ENCODE measurements at places on chromosomes 6 and 20.
A peak's percentile ranks its signal among the peaks of the same experiment; 100 is the strongest.

DNA sequence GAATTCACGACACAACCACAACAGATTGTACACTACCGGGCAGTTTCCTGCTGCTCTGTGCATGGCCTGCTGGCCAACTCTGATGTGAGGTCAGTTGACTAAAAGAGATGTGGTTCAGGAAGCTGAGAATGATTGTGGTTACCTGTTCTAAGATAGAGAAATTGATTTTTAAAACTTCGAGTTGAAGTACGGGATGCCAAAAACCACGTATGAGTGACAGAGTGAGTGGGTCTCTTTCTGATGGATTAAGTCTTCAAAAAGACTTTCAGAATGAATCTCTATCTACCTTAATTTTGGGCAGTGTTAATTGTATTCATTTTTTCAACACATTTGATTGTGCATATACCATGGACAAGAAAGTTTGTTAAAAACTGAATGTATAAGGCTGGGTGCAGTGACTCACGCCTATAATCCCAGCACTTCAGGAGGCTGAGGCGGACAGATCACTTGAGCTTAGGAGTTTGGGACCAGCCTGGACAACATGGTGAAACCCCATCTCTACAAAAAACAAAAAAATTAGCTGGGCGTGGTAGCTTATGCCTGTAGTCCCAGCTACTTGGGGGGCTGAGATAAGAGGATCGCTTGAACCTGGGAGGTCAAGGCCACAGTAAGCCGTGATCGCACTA lies 121.2 kb downstream of the SGK1 start:
- no peak for DNase-seq

DNA sequence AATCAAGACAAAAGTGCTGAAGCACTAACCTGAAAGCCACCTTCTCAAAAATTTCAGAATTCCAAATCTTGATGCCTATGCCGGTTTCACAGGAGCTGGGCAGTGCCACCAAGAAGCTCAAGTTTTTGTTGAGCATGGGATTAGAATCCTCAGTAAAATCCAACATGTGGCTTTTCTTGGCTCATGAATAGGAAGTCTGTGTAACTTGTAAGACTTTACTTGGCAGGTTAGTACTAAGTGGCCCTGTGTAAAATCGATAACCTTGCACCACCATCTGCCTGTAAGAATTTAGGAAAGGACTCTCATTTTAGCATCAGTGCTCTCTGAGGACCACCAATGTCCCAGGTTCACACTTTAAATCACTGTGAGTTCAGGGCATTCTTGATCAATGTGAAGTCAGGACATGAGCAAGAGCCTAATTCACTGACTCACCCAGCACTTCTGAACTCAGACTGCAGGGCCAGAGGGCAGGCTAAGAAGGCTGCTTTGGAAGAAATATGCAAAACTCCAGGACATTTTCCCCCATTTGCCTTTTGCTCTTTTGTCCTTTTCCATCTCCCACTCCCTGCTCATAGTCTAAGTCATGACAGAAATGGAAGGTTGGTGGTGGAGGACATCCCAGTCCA lies 113.2 kb downstream of the EDN1 start:
- DNase-seq: no peak

DNA sequence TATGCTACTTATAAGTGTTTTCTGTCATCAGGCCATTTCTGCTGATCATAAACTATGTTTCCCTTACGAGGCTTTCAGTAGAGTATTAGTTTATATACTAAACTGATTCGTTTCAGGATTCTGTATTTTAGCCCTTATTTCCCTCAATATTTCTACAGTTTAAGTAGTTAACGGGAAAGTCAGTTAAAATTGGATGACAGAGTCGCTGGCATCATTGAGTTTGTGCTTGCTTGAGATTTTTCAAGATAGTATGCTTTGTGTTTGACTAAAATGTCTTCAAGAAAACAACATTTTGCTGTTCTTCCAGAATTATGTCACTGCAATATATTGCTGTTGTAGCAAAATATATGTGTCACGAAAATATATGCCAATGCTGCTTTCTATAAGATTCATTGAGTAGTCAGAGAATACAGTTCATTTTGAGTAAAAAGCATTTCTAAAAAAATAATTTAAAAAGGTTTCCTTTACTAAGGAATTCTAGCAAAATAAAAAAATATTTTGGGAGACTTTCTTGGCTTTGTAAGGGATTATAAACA lies 51.4 kb downstream of the NCOA7 start:
- DNase-seq: no peak

DNA sequence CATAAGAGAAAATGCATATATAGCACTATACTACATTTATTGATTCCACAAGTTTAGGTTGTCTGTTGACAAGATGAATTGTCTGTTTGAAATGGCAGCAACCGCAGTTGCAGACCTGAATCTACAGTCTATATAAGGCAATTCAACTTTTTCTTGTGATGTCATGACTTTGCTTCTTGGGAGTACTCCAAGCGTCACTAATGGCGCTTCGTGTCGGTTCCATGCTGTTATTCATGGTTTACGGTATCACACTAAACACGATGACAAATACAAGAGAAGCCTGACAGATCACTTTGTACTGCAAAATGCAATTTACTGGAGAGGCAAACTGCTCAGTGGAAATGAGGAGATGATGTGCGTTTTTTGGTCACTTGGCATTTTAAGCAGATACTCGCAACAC lies 280.3 kb upstream of the TCF21 start:
- no peak for DNase-seq

DNA sequence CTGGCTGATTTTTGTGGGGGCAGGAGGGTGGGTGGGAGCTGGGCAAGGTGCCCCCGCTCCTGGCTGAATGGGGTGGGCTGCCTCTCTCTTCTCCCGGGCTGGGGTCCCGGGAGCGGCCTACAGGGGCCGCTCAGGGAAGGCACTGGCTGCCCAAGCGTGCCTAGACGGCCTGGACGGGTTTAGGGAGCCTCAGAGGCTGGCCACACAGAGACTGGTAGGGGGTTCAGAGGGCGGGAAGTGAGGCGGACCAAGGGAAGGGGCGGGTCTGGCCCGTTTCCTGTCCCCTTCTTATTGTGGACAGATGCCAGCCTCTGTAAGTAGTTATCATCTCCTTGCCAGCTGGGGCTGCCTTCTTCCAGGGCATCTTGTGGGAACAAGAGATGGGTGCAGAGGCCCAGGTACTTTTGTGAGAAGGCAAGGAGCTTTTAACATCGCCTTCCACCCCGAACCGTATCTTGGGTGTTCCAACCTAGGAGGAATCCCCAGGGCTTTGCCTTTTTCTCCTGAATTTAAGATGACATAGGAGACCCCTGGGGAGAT lies 437 bp downstream of the CD40 start:
- DNase-seq: no peak

- DNase-seq: no peak
Measured at GRCh38 chr20:58638467-58639181, 12.5 kb upstream of the STX16 start.

DNA sequence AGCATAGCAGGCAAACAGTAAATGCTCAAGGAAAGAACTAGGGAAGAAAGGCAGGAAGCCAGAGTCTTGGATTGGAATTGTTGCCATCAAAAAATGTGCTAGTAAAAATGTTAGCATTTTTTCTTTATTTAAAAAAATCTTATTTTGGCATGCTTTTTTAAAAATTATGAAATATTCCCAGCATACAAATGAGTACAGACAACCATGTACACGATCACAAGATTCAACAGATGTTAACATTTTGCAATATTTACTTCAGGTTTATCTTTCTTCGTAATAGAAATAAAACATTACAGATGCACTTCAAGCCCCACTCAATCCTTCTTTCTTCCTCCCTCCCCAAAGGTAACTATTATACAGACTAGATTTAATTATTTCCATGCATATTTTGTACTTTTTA lies 27.4 kb upstream of the NOP56 start:
- no peak for DNase-seq

DNA sequence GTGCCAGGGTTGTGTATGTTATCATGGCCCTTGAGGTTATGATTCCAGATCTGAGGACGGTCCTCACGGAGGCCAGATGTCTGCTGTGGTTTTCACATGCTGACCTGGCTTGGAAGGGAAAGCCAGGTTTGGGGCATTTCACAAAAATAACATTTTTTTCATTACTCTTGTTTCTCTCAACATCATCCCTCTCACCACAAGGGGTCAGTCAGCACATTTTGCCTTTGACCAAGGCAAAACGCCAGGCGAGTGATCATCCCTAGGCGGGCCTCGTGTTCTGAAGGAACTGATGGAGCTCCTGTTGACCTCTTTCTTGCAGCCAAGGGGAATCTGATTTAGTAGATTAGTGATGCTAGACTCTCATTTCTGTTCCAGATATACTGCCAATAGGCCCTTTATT lies 133.5 kb downstream of the TBC1D7 start:
- DNase-seq: no peak

- DNase-seq: no peak
Measured at GRCh38 chr6:106790149-106790770, 160.9 kb downstream of the QRSL1 start.

GRCh38 chr6:26472549-26473290 lies 15.0 kb downstream of the BTN2A1 start:
- no peak for DNase-seq

DNA sequence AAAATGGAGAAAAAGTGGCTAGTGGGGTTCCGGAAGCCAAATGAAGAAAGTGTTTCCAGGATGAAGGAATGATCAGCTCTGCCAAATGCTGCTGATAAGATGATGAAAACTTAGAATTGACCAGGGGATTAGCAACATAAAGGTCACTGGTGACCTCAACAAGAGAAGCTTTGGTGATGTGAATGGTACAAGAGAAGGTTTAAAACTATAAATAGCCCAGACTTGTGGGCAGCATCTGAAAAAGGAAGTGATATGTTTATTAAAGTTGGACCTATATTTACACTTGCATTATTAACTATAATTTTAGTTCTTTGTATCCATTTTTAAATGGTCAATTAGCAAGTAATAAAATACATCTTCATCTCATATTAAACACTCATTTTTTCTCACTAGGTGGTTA lies 45.1 kb downstream of the CGA start:
- no peak for DNase-seq

- DNase-seq: peak; percentile 27
Measured at GRCh38 chr6:167079853-167080297, 43.0 kb upstream of the CCR6 start.

DNA sequence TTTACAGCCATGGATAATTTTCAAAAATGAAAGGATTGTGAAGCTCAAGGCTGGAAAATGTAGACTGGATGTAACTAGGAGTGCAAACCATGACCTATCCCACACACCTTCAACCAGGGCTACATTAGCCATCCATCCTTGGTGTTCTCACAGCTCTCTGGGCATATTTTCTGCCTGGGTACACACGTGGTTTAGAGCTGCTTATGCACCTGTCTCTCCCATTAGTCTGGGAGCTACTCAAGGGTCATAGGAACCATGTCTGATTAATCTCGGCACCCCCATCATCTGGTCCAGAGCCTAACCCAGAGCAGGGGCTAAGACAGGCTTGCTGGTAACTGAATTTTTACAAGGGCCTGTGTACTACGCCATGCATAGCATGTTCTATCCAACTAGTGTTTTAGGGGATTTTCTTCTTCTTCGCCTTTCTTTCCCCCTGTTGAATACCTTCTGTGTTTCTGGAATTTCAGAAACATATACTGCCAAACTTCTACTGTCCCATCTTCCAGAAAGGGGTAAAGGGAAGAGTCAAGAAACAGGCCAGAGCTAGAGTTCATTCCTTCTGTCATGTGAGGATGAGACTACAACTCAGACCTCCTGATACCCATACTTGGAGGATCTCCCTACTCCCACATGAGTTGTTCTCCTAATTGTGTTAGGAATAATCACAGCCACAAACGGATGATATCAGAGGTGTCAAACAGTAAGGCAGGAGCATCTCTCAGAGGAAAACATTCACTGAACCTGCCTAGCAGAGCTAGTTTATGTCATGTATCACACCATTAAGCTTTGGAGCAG lies 25.4 kb upstream of the FAM83C start:
- DNase-seq: no peak

- no peak for DNase-seq
Measured at GRCh38 chr20:20019123-20019522, 2.0 kb downstream of the NAA20 start.

DNA sequence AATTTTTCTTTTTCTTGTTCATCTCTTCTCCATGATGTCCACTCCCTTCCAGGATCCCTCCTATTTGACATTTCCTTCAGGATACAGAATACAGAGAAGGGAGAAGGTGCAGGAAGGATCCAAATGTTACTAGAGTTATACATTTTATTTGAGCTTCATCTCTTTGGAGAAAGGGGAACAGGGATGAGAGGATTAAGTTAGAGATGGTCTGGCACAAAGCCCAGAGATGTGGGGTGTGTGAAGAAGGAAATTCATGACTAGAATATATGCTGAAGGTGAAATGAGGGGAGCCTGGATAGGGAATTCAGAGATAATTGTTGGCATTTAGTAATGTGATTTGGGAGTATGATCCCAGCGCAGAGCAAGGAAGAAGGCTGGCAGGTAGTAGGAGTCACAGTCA lies 22.5 kb upstream of the SRPK1 start:
- DNase-seq: no peak

GRCh38 chr20:5705827-5706226 lies 44.4 kb upstream of the SHLD1 start:
- DNase-seq: no peak

- DNase-seq: no peak
Measured at GRCh38 chr20:1811621-1812498, 83.3 kb upstream of the SIRPA start.

- DNase-seq: no peak
Measured at GRCh38 chr20:49593466-49594142, 25.7 kb upstream of the PTGIS start.

GRCh38 chr6:149834513-149835481 lies 29.4 kb downstream of the LRP11 start:
- DNase-seq: peak; percentile 52

- no peak for DNase-seq
Measured at GRCh38 chr6:138272533-138273315, 54.4 kb upstream of the PBOV1 start.

- DNase-seq: no peak
Measured at GRCh38 chr6:72283571-72283970, 338.3 kb upstream of the KCNQ5 start.

DNA sequence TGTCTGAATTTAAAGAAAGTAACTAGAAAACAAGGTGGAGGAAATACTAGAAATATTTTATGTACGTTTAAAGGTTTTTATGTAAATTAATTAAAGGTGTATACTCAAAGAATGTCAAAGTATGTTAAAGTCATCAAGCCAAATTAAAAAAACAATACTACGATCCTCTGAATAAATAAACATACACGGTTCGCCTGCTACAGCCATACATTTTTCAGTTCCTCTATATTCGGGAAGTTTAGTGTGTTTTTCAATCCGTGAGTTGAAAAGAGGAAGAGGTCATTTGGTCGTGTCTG lies 626 bp downstream of the STX7 start:
- DNase-seq: no peak
